ENCODE measurements at places on chromosomes 3 and 15.
A peak's percentile ranks its signal among the peaks of the same experiment; 100 is the strongest.

DNA sequence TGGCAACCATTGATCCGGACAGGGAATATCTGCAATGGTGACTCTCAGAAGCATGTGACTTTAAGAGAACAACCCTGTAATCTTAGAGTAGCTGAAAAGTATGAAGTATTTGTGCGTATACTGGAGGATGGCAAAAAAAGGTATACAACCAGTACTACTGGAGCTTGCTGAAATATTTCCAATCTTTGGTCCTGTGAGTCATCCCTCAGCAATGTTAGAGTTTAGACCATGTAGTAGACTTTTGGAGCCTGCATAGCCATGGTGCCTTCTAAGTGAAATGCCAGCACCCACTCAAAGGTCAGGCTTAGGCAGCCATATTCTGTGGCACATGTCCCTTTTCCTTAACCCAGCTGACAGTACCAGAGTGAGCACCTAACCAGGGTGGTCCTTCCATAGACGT is 429.4 kb downstream of the NTRK3 start:
- DNase-seq = no peak

DNA sequence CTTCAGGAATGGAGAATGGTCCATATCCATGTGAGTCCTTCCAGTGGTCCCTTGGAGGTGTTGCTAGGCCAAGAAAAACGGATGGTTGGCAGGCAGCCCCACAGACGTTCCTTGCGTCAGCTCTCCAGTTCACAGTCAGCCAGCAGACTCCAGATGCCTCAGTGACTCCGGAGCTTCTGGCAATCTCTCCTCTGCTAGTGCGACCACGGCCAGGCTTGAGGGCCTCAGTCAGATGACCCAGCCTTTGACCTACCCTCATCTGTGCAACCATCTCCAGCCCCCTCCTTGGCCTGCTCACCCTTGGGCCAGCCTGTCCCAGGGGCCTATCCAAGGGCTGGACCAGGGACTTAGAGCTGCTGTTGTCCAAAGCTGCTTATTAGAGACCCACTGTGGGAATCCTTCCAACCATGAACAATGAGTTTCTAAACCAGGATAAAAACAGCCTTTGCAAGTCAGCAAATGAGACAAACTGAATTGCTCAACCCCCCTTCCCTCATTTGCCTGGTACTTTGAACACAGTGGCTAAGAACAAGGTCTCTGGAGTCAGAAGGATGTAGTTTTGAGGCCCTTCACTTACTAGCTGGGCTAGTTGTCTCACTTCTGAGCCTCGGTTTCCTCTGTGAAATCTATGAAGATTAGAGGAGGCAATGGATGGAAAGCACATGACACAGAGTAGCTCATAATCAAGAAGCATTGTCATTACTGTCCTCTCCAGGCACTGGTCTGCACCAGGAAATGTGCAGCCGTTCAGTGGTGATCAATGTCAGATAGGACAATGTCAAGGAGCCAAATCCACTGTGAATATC is 44.8 kb downstream of the ANP32A start:
- peak; percentile 37 for DNase-seq

DNA sequence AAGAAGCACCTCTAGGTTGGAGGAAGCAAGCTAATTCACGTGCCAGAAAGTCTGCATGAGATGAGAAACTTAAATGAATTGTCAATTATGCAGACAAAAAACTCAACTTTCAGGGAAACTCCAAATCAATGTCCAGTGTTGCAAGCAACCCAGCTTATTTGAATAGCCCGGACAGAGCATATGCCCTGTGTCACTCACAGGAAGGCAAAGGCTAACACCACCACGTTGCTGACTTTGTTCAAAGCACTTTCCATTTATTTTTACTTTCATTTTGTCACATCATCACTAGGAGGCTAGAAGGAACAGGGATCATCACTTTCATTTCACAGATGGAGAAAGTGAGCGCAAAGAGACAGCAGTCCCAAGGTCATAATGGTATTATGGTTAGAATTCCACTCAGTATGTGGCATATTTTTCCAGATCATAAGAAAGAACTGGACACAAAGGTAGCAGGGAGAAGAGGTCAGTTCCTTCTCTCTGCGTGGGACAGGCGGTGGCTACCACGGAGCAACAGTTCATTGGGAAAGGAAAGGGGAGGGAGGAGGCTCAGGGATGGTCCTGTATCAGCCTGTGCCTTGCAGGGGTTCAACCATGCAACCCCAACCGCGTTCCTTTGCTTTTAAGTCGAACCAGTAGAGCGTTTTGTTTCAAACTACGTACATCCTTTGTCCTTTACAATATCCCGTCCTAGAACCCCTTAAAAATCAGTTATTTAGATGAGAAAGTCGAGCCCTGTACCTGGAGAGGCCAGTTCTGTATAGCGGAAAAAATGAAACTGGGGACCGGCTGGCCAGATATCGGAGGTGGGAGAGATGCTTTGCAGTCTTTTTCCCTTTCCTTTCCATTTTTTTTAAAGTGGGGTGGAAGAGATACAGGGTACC is 1.1 kb downstream of the HEG1 start:
- DNase-seq = no peak

DNA sequence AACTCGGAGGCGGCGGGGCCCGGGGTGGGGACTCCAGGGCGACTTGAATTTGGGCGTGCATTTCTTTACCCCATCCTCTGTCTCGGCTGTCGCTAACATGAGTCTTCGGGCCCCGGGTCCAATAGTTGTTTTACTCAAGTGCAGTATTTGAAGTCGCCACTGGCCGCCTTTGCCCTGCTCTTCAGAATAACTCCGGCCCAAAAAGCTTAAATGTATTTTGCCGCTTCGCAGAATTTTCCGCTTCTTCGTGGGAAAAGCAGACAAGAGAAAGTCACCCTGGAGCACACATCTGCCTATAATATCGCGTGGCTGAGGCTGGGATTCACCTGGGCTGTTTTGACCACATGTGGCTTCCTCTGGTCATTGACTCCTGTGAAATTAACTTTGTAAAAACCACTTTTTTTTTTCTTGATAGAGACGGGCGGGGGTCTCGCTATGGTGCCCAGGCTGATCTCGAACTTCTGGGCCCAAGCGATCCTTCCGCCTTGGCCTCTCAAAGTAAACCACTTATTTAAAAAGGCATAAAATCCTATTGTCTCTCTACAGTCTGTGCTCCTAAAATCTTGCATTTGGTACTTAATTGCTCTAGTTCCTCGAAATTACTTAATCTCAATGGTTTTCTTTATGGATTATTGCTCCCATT is 676 bp downstream of the CNOT10 start:
- no peak for DNase-seq

- no peak for DNase-seq
Observed at GRCh38 chr15:89330119-89330518, 4.5 kb downstream of the POLG start.

GRCh38 chr3:116302087-116302747 is 143.1 kb downstream of the LSAMP start:
- DNase-seq = no peak

DNA sequence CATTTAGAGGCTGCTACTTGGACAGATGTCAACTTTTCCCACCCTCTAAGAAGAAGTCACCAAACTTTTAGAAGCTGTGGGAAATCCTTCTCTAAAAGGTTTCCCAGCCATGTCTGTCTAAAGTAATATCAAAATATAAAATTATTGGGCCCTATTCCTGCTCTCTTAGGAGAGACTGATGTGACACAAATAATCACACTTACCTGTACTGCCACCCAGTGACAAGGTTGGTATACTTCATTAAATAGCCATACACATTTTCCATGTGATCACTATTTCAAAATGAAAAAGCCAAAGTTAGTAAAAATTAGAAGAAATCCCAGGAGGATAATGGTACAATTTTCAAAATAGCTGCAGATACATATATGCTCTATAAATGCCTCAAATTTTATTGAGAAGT is 12.6 kb downstream of the OSBPL11 start:
- peak; percentile 34 for DNase-seq

GRCh38 chr3:46693038-46693891 is at the start of gene ALS2CL:
Gene ALS2CL, minus strand, starts transcription at chr3:46693679. Its CDS starts 4,239 bp downstream, at chr3:46689440.
- DNase-seq = peak; percentile 30

DNA sequence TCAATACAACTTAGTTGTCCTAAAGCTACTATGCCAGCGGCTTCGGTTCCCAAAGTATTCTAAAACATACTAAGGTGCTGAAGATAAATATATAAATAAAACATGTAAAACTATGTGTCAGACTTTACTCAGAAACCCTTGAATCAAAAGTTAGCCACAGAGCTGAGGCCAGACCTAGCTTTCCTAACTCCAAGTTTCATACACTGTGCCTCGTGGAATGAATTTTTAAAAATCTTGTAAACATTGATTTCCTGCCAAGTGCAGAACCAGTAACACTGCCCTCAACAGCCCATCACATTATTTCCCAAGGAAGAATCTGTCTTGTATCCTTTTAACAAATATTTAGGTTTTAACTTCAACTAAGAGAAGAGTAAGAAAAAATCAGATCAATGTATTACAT is 36.4 kb downstream of the TAMM41 start:
- no peak for DNase-seq

Data from BE2C (cell line).